Heart left ventricle (tissue), 16 donors: ENCODE measurements at places on chromosomes 7 and 10. TPM values are rescaled to one million over a fixed set of nuclear protein-coding genes. Genes with fewer than 3 reads are reported as not detected.
A peak's percentile ranks its signal among the peaks of the same experiment; 100 is the strongest.

- peaks cover 19% of the 10 kb centered on the region for H3K36me3 ChIP-seq
- H3K27ac ChIP-seq: no peak overlapping the region
- no peaks in the 10 kb centered on the region for H3K27me3 ChIP-seq
- no peaks in the 10 kb centered on the region for H3K4me1 ChIP-seq
- no peak overlapping the region for H3K4me3 ChIP-seq
- DNase-seq: no peak
Observed at GRCh38 chr10:12077580-12078180, 8.9 kb downstream of the DHTKD1 start.

- H3K36me3 ChIP-seq: no peaks in the 10 kb centered on the region
- no peak overlapping the region for H3K4me3 ChIP-seq
- no peaks in the 10 kb centered on the region for H3K27me3 ChIP-seq
- H3K27ac ChIP-seq: no peak overlapping the region
- no peak for DNase-seq
Observed at GRCh38 chr7:17447728-17448478, 149.5 kb downstream of the AHR start.

- H3K36me3 ChIP-seq: no peaks in the 10 kb centered on the region
- H3K27ac ChIP-seq: no peak overlapping the region
- DNase-seq: no peak
- no peak overlapping the region for H3K4me3 ChIP-seq
- no peaks in the 10 kb centered on the region for H3K27me3 ChIP-seq
Observed at GRCh38 chr7:73941836-73942551, 81.0 kb downstream of the TMEM270 start.

Gene PIK3CG
- total RNA-seq: 2.3 TPM

DNA sequence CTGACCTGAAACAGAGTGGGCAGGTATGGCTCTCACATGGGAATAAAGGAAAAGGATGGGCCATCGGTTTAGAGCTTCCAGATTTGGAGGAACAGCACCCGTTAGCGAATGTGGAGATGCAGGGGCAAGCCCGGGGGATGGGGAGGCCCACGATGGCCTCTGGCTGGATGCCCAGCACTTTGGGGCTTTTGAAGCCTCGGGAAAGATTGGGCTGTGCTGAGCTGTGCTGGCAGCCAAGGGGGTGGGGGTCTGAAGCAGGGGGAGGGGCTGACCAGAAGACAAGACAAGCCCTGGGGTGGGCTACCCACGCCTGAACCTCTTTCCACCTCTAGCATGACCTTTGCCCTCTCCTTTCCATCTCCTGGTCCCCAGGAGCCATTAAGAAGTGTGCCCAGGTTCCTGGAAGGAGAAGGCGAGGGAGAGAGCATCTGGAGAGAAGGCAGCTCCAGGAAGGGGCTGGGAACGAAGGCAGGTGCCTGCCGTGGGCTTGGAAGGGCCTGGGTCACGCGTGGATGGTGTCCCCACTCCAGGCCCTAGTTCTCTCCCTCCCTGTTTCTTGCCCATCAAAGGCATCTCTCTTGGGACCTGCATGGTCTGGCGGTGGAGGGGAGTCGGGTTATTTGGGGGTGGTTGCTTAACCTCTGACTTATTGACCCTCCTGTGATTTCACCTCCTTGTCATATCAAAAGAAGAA, 39.7 kb downstream of the JAKMIP3 start:
- no peaks in the 10 kb centered on the region for H3K27me3 ChIP-seq
- peak; percentile 23 for DNase-seq
- no peaks in the 10 kb centered on the region for H3K36me3 ChIP-seq
- no peak overlapping the region for H3K27ac ChIP-seq
- no peaks in the 10 kb centered on the region for H3K4me1 ChIP-seq

GRCh38 chr7:158366346-158366745, 221.3 kb downstream of the PTPRN2 start:
- H3K4me3 ChIP-seq: no peak overlapping the region
- H3K36me3 ChIP-seq: no peaks in the 10 kb centered on the region
- no peak overlapping the region for H3K27ac ChIP-seq
- no peaks in the 10 kb centered on the region for H3K4me1 ChIP-seq

Gene FANK1
- 0.37 TPM for total RNA-seq

Gene SFRP5
- 0.28 TPM for total RNA-seq

- no peak for DNase-seq
- no peak overlapping the region for H3K4me3 ChIP-seq
- no peaks in the 10 kb centered on the region for H3K27me3 ChIP-seq
- H3K4me1 ChIP-seq: no peaks in the 10 kb centered on the region
- no peak overlapping the region for H3K27ac ChIP-seq
Observed at GRCh38 chr10:111996103-111996502, 187.5 kb downstream of the GPAM start.

DNA sequence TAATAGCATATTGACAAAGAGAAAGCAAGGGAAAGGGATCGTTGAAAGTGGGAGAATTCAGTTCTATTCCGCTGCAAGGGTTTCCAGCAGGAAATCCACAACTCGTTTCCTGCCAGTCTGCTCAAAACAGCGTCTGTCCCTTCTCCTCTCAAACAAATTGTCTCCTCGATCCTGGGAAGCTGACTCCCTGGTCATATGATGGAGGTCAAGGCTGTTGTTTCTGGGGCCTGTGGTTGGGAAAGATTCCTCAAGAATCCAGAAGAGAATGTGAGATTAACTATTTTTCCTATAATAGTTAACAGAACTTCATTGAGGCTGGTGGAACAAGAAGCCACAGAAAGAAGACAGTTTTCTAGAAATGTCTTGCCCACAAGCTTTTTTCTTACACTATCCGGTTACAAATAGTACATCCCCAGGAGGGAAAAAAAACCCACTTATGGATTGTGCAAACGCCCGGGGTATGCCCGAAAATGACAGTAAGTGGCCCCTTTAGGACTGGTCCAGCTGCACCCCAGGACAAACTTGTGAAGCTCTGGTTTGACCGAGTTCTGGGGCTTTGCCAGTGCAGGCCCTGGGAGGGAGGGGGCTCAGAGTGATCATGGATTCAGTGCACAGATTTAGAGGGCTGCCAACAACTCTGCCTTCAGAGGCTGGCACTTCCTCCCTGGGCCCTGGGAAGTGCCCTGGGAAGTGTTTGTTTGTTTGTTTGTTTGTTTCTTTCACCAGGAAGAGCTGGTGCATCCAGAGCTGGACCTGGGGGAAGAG, 49.4 kb upstream of the CTBP2 start:
- no peaks in the 10 kb centered on the region for H3K36me3 ChIP-seq
- H3K4me1 ChIP-seq: no peaks in the 10 kb centered on the region
- H3K27me3 ChIP-seq: no peaks in the 10 kb centered on the region
- H3K4me3 ChIP-seq: no peak overlapping the region

DNA sequence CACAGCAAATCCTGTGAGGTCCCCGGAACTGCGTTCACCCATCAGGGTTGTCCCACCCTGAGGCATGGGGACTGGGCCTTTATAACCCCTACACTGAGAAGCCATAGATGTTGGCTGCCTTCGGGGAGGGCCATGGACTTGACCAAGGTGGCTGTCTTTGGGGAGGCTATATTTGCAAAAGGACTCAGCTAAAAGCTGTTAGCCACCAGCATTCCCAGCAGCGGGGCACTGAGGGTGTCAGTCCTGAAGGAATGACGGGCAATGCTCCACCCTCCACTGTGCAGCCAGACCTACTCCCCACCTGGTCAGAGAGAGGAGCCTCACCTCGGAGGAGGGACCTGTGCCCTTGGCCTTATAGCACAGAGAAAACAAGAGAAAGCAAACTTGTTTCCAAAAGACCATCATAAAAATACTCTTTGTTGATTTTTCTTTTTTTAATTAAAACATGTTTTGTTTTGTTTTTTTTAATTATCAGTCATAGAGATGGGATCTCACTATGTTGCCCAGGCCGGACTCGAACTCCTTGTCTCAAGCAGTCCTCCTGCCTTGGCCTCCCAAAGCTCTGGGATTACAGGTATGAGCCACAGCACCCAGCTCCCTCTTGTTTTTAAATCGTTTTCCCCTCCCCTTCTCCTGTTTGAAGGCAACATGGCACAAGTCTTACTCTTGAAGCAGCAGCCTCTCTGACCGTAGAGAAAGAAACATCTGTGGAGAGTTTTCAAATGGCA, 26.7 kb upstream of the CUX1 start:
- H3K36me3 ChIP-seq: no peaks in the 10 kb centered on the region
- peaks cover 5% of the 10 kb centered on the region for H3K4me1 ChIP-seq
- no peak overlapping the region for H3K27ac ChIP-seq

DNA sequence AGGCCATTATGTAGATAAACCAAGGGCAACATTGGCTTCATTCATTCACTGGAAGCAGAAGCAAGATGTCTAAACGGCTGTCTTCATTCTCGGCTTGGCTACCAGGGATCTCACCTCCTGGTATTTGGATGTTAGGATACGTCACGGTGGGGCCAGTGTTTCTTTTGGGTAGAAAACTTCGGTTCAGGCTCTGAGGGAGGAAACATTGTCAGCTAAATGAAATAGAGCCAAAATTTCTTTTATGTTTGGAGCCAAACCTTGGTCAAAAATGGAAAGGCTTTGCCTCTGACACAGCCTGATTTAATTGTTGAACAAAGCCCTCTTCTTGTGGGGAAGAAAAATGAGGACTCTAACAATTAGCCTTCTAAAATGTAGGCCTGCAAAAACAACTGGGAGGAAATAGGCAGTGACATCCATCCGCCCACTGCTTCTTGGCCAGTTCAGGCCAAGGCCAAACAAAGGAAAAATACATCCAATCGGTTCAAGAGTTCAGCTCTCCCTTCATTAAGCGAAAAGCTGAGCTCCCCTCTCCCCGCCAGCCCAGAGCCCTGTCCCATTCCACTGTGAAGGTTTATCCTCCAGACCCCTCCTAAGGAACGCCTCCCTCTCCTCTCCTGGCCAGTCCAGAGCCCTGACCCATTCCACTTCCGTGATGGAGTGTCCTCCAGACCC, 44.4 kb downstream of the PFKFB3 start:
- H3K27ac ChIP-seq: peak overlapping the region; percentile 67
- no peaks in the 10 kb centered on the region for H3K27me3 ChIP-seq
- H3K36me3 ChIP-seq: no peaks in the 10 kb centered on the region
- H3K4me3 ChIP-seq: no peak overlapping the region
- H3K4me1 ChIP-seq: peaks cover 10% of the 10 kb centered on the region
- peak; percentile 36 for DNase-seq

Gene GOLGA7B
- not detected for total RNA-seq

Gene SH2D4B
- total RNA-seq: 0.19 TPM

Gene MYOF
- 17.3 TPM for total RNA-seq

DNA sequence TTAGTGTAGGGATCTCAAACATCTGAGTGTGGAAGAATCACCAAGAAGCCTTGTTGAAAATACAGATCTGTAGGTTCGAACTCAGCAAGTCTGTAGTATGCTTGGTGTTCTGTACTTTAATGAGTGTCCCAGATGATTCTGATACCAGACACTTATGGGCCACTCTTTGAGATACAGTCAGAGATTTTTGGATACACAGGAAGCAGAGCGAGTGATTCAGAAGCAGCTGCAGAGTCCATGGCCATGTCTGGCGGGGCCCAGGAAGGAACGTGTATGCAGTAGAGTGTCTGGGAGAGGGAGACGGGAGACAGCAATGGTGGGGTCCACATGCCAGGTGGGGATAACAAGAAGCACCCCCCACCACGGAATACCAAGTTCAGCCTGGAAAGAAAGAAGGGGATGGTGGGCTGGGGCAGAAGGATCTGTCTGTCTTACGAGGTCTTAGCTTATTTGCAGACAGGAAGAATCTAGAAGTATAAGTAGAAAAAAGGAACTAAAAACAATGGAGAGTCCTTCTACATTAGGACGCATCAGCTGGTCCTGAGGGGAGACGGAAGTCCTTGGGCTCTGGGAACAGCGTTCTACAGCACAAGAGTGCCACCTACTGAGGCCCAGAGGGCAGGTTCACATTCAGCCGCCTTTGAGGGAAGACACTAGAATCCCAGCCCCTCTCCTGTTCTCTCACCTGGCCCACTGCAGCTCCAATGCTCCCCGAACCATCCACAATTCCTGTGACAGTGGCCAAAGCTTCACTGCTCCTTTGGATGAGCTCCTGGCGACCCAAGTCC, 55.4 kb downstream of the SLC37A3 start:
- no peak overlapping the region for H3K27ac ChIP-seq
- H3K4me3 ChIP-seq: no peak overlapping the region
- no peaks in the 10 kb centered on the region for H3K27me3 ChIP-seq
- no peaks in the 10 kb centered on the region for H3K4me1 ChIP-seq

Gene EPO
- not detected for total RNA-seq

Gene ASAH2
- total RNA-seq: 1.7 TPM

Gene CDC123
- 55.9 TPM for total RNA-seq

DNA sequence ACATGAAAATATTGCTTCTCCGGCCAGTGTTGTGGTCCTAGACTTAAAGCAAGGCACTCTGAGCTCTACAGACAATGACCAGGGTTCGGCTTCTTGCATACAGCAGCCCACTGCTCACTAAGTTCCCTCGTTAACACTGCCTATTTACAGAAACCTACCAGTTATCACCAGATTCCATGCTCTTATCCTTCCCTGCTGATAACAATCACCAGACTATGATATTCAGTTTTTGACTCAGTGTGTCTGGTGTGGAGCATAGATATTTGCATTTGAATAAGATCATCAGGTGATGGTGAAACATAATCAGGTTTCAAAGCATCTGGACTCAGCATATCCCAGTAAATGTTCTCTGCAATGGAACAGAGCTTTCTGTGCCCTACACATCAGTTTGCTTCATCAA, 182.3 kb downstream of the SNX13 start:
- H3K36me3 ChIP-seq: no peaks in the 10 kb centered on the region
- H3K4me1 ChIP-seq: no peaks in the 10 kb centered on the region
- H3K27me3 ChIP-seq: no peaks in the 10 kb centered on the region
- no peak for DNase-seq

Gene ASB4
- total RNA-seq: 6.2 TPM

Gene GPNMB
- 335 TPM for total RNA-seq

GRCh38 chr7:1914321-1914720, 244.2 kb downstream of the ELFN1 start:
- no peak overlapping the region for H3K4me3 ChIP-seq
- H3K36me3 ChIP-seq: no peaks in the 10 kb centered on the region
- no peaks in the 10 kb centered on the region for H3K27me3 ChIP-seq

Gene RNLS
- total RNA-seq: 18.3 TPM

DNA sequence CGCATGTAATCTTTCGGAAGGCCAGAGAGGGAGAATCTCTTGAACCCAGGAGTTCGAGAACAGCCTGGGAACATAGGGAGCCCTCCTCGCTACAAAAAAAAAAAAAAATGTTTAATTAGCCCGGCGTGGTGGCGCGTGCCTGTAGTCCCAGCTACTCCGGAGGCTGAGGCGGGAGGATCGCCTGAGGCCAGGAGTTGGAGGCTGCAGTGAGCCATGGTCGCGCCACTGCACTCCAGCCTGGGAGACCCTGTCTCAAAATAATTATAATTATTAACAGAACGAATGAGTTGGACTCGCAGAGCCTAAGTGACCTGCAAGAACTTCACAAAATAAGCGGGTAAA, 794 bp downstream of the PCGF6 start:
- H3K4me1 ChIP-seq: peaks cover 5% of the 10 kb centered on the region
- no peak for DNase-seq
- H3K36me3 ChIP-seq: peaks cover 36% of the 10 kb centered on the region
- H3K27ac ChIP-seq: peak overlapping the region; percentile 81
- H3K4me3 ChIP-seq: peak overlapping the region; percentile 91

Gene CPA1
- total RNA-seq: 3.1 TPM

DNA sequence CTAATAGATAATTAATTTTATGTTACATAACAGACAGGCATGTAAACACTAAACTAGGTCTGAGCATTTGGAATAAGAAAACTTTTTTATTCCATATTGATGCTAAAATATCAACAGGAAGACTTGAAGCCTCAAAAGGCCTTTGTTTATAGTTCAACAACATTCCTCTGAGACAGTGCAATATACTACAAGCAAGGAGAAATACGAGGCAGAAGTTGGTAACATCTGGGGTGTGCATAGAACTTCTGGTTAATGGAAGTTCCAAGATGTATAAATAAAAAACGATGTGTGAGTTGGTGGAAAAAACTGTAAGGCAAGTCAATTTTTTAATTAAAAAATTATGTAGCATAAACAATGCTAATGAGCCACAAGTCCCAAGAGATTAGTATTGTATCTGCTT, 139.6 kb downstream of the SKAP2 start:
- H3K27ac ChIP-seq: no peak overlapping the region
- no peak overlapping the region for H3K4me3 ChIP-seq
- no peaks in the 10 kb centered on the region for H3K4me1 ChIP-seq
- no peaks in the 10 kb centered on the region for H3K27me3 ChIP-seq
- no peak for DNase-seq
- no peaks in the 10 kb centered on the region for H3K36me3 ChIP-seq

Gene ANXA8
- not detected for total RNA-seq
